Epithelial cell of esophagus (primary cell): ENCODE measurements at places on chromosomes 2 and 18.
A peak's percentile ranks its signal among the peaks of the same experiment; 100 is the strongest.

DNA sequence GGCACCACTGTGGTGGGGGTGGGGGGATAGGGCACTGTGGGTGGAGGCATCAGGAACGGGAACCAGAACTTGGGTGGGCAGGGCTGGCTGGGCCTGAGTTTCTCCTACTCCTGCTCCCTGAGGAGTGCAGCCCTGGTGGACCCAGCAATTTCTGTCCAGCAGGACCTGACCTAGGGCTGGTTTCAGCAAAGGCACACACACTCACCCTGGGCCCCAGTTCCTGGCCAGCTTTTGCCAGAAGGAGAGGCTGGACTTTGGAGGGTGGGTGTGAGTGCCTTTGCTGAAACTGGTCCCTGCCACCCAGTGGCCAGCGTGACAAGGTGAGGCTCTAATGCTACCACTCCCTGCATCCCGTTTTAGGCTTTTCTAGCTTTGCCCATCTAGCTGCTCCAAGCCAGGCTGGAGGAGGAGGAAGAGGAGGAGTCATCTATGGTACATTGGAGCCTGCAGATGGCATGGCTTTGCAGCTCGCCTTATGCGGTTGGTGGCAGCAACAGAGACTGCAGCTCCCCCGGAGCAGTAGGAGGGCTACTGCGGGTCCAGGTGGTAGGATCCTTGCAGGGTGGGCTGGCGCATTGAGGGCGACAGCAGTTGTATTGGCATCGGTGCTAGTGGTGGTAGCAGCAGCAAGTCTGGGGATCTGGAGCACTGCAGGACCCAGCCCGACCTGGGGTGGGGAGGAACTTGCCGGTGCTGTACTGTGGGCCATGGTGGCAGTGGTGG, 40.4 kb upstream of the IMP4 start:
- DNase-seq = no peak

DNA sequence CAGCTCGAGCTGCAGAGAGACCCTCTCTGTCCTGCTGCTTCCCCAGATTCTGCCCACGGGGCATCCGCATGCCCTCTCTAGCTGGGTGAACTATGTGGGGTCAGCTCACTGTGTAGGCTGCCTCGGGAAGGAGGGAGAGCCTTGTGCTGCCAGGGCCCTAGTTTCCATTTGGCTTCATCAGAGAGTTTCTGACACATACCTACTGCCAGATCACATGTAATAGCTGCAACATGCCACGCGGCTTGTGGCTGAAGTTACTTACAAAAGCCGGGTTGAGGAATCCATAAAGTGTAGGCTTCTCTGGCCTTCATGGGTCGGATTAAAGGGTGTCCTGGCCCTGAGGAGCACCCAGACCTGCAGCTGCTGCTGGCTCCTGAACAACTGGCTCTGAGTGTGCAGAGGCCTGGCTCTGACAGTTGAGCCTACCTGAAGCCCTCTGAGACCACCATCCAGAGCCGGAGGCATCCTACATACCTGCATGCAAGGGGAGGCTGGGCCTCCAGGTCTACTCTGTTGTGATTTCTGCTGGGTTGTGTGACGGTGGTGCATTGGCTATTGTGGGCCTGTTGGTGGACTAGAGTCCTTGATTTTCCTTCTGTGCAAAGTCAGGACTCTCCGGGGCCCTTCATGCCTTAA, 130.0 kb downstream of the SH3RF3 start:
- no peak for DNase-seq

DNA sequence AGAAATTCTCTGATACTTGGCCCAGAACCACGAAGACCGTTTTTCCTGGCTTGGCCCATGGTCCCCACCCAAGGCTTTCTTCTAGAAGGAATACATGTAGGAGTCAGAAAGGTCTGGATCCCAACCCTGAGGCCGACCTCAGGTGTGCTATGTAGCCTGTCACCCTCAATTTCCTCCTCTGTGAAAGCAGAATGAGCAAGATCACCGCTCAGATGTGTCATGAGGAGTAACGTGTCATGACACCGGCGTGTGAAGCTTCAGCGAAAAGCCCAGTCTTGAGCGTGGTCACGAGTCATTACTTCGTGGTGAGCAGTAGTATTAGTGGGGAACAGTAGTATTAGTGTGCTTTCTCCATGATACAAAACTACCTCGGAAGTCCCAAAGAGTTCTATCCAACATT, 103.4 kb downstream of the ALPK2 start:
- peak; percentile 87 for DNase-seq

GRCh38 chr18:24027156-24027827, 12.7 kb downstream of the TTC39C start:
- peak; percentile 93 for DNase-seq

- peak; percentile 16 for DNase-seq
These were observed 278.6 kb upstream of the KYNU start for GRCh38 chr2:142598846-142599245.
